ENCODE measurements at places on chromosomes 6 and 20. TPM values are rescaled to one million over a fixed set of nuclear protein-coding genes. Genes with fewer than 3 reads are reported as not detected.
A peak's percentile ranks its signal among the peaks of the same experiment; 100 is the strongest.

The EFCAB8 gene
- not detected for total RNA-seq

The TREM1 gene
- 0.27 TPM for total RNA-seq

The BPI gene
- not detected for total RNA-seq

The AGER gene
- 3.0 TPM for total RNA-seq

The SMOC2 gene
- 5.8 TPM for total RNA-seq

- DNase-seq, result no peak
These were observed 104.8 kb upstream of the MC3R start for GRCh38 chr20:56143759-56144158.

GRCh38 chr6:53369876-53370515 lies 21.2 kb upstream of the ELOVL5 start:
- no peak for DNase-seq

DNA sequence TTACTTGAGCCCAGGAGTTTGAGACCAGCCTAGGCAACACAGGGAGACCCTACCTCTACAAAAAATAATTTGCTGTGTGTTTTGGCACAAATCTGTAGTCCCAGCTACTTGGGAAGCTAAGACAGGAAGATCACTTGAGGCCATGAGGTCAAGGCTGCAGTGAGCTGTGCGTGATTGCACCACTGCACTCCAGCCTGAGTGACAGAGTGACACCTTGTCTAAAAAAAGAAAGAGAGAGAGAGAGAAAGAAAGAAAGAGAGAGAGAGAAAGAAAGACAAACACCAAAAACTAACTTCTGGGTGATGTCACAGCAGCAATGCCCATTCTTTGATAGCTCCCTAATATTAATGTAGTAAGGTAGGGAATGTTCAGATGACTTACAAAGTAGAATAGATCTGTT lies 20.4 kb downstream of the USP49 start:
- DNase-seq, result no peak

- no peak for DNase-seq
These were observed 162.4 kb downstream of the ID4 start for GRCh38 chr6:19999319-20000191.

DNA sequence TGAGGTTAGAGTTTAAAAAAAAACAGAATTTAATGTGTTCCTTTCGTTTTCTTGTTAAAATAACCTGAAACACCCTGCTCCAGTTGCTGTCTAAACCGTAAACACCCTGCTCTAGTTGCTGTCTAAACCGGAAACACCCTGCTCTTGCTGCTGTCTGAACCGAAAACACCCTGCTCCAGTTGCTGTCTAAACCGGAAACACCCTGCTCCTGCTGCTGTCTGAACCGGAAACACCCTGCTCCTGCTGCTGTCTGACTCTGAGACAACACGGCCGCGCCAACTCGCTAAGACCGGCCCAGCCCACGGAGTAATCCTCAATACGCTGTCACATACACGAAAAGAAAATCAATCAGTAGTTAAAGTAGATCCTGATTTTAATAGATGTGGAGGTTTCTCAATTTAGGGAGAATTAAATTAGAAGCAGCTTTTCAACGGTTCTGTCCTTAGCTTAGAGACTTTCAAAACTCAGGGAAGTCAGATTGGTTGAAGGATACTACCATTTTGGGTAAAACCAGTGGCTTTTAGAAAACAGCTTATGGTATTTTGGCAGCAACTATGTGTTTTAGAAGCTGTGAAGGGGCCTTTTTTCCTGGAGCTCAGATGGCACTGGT lies 98.3 kb downstream of the RAMACL start:
- DNase-seq, result peak; percentile 57

GRCh38 chr20:15033269-15033668 lies 695.9 kb upstream of the FLRT3 start:
- no peak for DNase-seq

DNA sequence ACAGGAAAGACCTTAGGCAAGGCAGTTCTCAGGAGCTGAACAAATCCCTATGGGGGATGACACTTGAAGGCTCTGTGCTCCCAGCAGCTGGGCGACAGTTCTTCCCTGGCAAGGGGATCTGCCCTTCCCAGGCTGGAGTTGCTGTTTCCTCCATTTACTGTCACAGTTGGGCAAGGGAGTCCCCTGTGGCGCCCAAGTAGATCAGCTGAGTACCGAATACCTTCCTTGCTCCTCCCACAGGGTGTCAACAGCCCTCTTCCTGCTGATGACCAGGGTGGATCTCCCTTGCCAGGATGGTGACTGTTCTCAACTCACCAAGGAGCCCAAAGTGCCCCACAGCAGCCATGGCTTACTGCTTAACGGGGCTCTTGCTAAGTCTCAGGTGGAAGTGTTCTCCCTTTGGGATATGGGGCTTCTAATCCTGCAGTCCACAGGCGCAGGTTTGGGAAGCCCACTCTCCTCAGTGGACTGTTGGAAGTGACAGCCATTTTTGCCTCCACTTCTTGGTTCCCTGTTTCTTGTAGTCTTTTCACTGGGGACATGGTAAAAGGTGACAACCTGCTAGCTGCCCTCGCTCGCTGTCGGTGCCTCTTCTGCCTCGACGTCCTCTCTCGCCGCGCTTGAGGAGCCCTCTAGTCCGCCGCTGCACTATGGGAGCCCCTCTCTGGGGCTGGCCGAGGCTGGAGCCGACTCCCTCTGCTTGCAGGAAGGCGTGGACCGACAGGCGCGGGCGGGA lies 5.7 kb upstream of the PSMG4 start:
- DNase-seq, result no peak

DNA sequence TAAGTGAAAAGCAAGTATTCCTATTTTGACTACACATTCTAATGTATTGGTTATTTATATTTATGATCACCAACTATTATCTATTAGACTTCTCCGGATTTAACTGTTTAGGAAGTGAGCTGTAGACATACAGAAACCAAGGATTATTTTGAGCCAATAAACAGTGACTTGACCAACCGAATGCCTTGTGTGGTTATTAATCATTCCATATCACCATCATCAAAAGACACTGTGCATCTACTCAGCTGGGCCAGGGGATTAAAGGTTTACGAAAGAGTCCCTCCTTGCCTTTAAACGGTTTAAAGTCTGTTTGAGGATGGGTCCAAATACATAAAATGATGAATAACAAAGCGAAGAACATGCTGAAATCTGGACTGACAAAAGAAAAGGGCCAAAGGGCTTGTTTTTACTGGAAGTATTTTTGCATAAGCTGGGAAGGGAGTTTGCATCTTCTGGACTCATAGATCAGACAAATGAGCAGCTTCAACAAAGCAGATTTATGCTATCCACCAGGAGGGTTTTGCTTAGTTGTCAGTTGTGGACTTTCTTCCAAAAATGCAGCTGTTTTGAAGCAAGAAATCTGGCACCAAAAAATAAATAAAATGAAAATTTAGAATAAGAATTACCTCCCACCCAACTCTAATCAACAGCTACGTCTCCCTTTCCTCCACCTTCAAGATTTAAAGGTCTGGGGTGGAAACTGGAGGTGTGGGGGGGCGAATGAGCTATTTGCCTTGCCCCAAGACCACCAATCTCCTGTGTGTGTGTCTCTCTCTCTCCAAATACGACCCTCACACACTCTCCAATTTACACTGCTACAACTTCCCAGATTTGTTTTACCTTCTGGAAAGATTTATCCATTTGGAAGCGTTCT lies 33.6 kb upstream of the ID4 start:
- no peak for DNase-seq

DNA sequence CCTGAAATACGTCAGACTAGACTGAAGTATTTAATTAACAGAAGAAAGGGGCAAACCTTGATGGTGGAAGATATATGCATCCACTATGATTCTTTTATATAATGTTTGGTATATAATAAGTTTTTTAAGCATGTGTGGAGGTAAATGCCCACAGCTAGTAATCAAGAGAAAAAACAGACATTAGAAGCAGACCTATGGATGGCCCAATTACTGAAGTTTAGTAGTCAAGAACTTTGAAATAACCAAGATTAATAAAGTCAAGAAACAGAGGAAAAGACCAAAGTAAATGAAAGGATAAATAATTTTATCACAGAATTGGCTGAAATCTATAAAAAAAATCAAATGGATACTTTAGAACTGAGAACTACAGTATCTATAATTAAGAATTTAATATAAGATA lies 15.3 kb downstream of the TTI1 start:
- DNase-seq, result no peak

DNA sequence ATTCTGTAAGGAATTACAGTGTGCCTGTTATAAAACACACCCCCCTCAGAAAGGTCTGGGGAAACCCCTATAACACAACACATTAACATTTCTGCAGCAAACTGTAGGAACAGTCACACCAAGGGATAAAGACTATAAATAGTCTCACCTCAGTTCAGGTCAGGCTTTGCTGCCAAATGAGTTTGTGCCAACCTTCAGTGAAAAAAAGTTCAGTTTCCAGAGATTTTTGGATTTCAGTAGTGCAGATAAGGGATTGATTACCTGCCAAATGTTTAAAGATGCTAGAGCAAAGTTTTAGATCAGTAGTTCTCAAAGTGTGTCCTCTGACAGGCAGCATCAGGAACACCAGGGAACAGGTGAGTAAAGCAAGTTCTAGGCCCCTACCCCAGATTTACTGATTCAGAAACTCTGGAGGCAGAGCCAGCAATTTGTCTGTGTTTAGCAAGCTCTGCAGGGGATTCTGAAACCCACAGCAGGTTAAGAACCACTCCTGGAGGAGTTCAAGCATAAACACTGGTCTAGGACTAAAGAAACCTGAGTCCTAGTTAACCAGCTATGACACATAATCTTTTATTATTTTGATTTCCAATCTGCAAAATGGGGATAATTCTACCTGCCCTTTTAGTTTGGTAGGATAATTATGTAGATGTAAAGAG lies 111.0 kb downstream of the RCAN2 start:
- no peak for DNase-seq

DNA sequence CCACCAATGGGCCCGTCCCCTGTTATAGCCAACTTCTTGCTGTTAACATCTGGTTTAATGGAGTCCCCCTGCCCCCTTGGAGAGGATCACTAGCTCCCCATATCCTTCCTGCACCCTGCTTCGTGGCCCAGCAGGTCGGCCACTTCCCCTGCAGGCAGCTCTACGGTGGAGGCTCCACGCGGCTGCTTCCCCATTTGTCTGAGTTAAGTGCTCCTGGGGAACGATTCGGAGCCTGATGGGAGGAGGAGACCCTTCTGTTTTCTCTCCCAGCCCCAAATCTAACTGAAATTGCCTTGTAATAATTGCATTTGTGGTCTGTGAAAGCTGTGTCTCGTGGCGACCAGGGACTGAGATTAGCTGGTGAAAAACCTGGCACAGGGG lies 74.6 kb downstream of the SULF2 start:
- no peak for DNase-seq

DNA sequence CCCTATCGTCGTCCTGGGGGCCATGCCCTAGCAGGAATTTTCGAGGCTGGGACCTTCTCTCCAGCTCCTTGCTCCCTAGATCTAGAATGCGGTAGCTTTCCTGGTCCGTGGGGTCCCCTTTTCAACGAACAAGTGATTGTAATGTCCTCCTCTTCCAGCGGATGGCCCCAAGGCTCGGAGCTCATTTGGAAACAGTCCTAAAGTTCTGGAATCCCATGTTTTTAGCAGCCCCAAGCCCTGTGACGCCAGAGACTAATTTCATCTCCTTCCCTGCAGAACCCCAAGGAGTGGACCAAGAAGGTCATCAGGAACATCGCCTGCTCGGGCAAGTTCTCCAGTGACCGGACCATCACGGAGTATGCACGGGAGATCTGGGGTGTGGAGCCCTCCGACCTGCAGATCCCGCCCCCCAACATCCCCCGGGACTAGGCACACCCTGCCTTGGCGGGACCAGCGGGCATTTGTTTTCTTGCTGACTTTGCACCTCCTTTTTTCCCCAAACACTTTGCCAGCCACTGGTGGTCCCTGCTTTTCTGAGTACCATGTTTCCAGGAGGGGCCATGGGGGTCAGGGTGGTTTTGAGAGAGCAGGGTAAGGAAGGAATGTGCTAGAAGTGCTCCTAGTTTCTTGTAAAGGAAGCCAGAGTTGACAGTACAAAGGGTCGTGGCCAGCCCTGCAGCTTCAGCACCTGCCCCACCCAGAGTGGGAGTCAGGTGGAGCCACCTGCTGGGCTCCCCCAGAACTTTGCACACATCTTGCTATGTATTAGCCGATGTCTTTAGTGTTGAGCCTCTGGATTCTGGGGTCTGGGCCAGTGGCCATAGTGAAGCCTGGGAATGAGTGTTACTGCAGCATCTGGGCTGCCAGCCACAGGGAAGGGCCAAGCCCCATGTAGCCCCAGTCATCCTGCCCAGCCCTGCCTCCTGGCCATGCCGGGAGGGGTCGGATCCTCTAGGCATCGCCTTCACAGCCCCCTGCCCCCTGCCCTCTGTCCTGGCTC lies 48.5 kb downstream of the PYGB start:
- DNase-seq, result peak; percentile 60

DNA sequence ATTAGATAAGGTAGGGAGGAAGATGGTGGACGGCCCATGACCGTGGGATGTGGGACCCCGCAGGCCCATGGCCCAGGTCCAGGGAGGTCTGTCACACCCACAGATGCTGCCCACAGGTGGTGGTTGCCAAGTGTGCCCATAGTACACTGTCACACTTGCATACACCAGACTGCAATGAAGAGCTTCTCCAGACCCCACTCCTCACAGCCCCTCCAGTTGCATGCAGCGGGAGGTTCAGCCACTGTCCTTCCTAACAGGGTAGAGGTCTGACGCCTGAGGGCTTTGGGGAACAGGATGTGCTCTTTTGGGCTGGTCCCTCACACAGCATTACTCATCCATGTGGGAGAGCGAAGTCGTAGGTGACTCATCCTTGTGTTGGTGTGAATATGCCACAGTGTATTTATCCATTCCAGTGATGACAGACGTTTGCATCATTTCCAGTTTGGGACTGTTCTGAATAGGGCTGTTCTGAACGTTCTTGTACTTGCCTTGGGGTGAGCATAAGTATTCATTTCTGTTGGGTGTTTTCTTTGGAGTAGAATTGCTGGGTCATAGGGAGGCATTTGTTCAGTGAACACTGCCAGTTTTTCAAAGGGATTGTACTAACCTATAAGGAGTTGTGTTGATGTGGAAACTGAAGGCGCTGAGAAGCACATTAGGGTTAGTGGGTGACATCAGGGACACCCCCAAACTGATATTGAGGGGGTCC lies 10.1 kb upstream of the PYGB start:
- DNase-seq, result peak; percentile 51

GRCh38 chr6:148069256-148069655 lies 273.4 kb upstream of the SASH1 start:
- DNase-seq, result no peak

- DNase-seq, result no peak
These were observed 516.8 kb downstream of the BCKDHB start for GRCh38 chr6:80623066-80623815.

DNA sequence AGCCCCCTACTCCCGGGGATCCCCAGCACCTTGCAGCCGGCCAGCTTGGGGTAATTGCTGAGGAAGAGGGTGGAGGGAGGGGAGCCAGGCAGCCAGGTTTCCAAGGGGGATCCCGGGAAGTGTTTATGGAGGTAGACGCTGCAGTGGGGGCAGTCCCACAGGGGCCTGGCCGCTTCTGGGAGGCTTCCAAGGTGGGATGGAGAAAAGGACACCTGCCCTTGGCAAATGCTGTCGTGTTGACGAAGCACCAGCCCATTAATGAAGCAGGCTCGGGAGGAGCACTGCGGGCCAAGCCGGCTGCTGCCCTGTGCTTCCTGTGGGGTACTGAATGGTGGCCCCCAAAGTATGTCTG lies 82.4 kb downstream of the TMEM242 start:
- no peak for DNase-seq

- no peak for DNase-seq
These were observed 93.6 kb downstream of the PLCB1 start for GRCh38 chr20:8225658-8226057.
